ENCODE measurements at places on chromosomes 7 and 10.

DNA sequence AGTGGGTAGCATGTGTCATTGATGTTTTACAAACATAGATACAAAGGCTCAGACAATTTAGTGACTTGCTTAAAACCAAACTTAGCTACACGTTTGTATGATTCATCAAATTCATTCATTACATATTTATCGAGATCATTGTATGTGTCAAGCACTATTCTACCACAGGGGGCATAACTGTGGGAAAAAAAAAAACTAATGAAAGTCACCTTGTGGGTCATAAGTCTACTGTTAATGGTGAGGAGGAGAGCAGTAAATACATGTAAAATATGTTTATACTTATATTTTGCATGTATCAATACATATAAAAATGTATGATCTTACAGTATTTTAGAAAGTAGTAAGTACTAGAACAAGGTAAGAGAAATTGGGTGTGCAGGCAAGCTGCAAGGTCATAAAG, 933.8 kb downstream of the IPMK start:
- DNase-seq, result no peak

GRCh38 chr10:50387732-50388073, 136.4 kb upstream of the ASAH2 start:
- DNase-seq, result no peak

- no peak for DNase-seq
Observed at GRCh38 chr7:29883462-29884398, 77.4 kb downstream of the WIPF3 start.

- no peak for DNase-seq
Observed at GRCh38 chr7:149202831-149203231, 7.5 kb downstream of the ZNF282 start.

- DNase-seq, result no peak
Observed at GRCh38 chr10:85635650-85636049, 730.9 kb downstream of the GRID1 start.

- no peak for DNase-seq
Observed at GRCh38 chr10:94002156-94002555, 8.4 kb downstream of the PLCE1 start.

- DNase-seq, result no peak
Observed at GRCh38 chr7:151380199-151381097, 29.4 kb downstream of the WDR86 start.

GRCh38 chr10:55183993-55184392, 383.0 kb upstream of the PCDH15 start:
- no peak for DNase-seq

DNA sequence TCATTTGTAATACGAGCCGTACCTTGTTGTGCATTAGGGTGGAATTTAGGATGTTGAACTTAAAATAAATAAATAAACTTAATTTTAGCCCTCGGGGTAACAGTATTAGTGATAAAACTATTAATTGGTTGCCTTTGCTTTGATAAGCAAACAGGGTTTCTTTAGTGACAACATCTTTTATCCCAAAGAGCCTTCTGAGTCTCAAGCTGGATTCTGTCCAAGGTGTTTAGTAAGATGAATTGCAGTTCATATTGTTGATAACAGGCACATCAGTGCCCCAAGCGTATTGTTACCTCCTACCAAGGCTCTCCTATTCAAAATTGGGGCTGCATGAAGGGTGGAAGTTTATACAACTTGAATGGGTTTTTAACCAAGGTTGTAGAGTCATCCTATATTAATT, 144.4 kb upstream of the CELF2 start:
- no peak for DNase-seq

DNA sequence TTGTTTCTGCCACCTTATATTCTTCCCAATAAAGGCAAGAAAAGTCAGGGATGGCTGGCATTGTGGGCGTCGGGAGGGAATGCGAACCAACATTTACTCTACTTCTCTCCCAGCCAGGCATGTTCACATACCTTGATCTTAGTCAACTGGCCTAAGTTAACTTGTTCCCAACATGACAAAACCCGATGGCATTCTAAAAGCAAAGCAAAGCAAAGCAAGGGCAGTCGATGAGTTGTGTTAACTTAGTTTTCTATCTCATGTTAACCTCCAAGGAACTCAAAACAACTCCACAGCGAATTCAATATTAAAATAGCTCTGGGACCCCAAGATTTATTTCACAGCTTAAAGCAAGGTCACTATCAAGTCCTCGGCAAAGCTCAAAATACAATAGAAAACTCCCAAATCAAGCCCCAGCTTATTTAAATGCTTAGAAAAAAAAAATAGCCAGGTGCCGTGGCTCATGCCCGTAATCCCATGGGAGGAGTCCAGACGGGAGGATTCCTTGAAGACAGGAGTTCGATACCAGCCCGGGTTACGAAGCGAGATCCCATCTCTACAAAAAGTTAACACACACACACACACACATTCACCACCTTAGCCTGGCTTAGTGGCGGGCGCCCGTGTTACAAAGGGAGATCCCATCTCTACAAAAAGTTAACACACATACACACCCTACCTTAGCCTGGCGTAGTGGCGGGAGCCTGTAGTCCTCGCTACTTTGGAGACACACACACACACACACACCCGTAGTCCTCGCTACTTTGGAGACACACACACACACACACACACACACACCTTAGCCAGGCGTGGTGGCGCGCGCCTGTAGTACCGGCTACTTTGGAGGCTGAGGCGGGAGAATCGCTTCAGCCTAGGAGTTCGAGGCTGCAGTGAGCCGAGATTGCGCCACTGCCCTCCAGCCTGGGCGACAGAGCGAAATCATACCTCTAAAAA, 901 bp upstream of the CCNY start:
- no peak for DNase-seq
